ENCODE measurements at places on chromosomes 3 and 15.

- DNase-seq: peak; percentile 86
Observed at GRCh38 chr15:38699633-38700230, 135.1 kb upstream of the RASGRP1 start.

GRCh38 chr3:27900316-27900715, 178.2 kb upstream of the EOMES start:
- peak; percentile 65 for DNase-seq

DNA sequence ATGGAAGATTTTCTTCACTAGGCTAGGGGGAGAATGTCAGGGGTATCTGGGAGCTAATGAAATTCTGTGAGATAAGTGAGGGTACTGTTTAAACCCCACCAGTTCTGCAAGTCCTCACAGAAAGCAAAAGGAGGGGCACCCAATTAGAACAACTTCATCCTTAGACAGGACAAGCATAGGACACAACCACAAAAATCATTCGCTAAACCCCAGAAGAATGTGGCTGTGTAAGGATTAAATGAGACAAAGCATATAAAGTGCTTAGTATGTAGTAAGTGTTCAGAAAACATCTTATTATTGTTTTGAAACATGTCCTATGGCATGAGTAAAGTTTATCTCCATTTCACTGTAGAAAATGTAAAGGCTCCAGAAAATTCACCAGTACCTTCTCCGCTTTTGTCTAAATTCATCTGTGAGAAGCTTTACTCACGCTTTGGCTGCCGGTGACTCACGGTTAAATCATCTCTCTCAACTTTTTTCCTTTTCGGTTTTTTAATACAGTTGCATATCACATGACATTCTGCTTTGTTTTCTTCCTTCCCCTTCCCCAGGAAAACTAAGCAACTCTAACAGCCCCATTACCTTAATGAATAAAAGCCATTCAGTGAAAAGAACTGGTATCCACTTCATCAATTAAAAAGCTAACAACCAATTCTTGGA, 1.7 kb downstream of the CLRN1 start:
- no peak for DNase-seq

DNA sequence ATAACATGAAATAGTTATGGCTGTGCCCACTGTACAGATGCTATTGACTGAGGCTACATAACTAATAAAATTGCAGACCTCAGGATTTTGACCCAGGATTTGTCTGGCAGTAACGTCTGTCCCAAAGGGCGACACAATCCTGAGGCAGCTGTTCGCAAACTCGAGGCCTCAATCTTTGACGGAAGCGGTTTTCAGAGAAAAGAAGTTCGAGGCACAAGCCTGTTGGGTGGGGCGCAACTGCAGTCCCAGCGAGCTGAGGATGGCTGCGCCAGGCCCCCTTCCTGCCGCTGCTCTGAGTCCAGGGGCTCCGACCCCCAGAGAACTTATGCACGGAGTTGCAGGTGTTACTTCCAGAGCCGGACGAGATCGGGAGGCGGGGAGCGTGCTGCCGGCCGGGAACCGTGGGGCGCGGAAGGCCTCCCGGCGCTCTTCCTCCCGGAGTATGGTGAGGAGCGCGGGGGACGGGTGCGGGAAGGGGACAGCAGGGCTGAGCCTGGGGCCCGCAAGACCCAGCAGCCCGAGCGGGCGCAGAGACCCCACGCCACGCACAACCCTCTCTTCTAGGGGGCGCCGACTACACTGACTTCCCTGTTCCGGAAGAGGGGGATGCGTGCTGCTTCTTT, at the start of gene PARP15:
Gene PARP15, plus strand, starts transcription at position 242 of the 623 bp plus-strand sequence. Its CDS starts 18 bp downstream, at position 260.
- peak; percentile 61 for DNase-seq

DNA sequence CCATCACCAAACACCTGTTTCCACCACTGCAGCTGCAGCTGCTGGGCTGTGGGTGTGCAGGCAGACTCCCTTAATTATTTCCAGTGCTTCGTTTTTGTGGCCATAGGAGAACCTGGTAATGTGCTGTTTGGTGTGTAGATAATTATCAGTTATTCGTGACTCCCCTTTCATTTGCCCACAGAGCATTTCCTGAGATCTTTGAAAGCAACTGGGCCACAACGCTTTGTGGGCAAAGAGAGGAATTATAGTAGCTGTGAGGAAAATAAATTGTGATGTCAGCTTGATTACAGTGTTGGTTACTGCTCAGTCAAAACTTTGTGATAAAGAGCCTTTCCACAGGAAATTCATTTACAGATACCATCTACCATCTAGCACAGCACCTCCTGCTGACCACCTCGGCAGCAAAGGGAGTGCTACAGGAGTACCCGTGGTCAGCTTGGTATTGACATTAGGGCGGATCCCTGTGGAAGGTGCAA, 193.3 kb upstream of the SLCO3A1 start:
- DNase-seq: no peak

DNA sequence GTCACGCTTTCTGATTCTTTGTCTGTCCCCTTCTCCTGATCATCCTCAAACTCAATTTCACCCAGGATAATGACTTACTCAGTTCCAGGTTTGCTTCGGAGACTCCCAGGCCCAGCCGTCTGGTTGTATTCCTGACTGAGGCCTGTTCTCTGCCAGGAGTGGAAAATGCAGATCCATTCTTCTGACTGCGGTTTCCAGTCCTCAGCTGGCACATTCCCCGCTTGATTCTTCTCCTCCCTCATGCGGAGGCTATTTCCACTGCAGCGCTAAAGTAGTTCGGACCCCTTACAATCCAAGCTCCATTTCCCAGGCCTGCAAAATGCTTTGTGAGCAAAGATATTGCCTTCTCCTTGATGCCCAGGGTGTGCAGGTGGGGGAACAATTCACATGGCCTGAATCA, 47.2 kb upstream of the GALNT15 start:
- DNase-seq: no peak

DNA sequence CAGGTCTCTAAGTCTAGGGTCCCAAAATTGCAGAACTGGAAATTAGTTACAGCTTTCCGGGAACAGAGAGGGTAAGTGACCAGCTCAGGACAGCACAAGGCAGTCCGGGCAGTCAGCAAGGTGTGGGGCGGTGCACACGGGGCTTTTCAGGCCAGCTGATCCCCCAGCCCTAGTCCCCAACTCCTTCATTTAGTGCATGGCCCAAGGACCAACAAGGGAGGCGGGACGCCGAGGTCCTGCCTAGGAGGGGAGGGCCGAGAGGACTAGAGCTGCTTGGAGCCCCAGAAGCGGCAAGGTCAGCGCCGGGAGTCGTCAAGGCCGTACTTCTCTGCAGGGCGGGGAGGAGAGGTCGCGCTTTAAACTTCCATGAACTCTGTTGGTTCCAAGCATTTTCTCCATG, 2.0 kb upstream of the PDE8A start:
- DNase-seq: no peak

DNA sequence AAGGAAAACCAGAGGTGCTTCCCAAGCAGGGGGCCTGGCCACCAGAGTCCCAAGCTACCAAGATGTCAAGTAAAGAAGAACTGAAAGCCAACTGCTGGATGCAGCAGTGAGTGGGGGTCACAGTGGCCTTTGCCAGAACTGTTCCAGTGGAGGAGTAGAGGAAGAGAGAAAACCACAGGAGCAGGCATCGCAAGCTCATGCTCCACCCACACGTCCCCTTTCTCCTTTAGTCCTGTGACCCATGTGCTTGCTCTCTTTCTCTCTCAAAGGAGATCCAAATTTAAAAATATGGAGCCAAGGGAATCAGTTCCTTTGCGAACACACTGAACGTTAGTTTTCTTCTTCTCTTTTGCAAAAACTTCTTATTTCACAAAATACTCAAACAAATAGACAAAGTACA, 12.4 kb upstream of the ABHD2 start:
- no peak for DNase-seq

- DNase-seq: no peak
Observed at GRCh38 chr15:39589815-39590644, 9.2 kb downstream of the THBS1 start.

GRCh38 chr3:148214705-148215104, 483.0 kb upstream of the AGTR1 start:
- no peak for DNase-seq

GRCh38 chr15:77171221-77171967, 100.5 kb upstream of the TSPAN3 start:
- no peak for DNase-seq

DNA sequence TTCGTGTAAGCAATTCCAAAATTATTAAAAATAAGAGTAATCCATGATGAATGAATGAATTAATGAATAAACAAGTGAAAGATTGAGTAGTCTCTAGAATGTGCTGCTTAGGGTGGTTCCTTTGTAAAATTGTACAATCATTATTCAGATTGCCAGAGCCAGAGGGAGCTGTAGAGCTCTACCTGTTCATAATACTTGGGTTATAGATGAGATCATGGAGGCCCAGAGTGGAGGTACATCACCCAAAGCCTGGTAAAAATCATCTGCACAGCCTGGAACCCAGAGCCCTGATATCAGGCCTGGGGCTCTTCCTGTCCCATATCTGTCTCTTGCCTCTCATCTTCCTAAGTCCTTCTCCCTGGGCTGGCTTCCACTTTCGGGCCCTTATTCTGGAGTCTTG, 297.2 kb downstream of the RPLP1 start:
- peak; percentile 49 for DNase-seq

DNA sequence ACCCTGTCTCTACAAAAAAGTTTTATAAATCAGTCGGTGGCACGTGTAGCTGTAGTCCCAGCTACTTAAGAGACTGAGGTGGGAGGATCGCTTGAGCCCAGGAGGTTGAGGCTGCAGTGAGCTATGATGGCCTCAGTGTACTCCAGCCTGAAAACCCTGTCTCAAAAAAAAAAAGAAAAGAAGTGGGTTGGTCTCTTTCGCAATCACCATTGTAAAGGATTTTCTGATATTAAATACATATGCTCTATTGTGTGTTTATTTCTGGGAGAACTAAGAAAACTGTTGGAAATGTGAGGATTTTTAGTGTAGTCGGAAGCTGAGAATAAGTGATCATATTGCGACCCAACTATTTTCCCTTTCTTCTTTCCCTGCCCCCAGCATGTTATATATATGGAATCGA, 7.5 kb downstream of the ZNF710 start:
- DNase-seq: no peak

DNA sequence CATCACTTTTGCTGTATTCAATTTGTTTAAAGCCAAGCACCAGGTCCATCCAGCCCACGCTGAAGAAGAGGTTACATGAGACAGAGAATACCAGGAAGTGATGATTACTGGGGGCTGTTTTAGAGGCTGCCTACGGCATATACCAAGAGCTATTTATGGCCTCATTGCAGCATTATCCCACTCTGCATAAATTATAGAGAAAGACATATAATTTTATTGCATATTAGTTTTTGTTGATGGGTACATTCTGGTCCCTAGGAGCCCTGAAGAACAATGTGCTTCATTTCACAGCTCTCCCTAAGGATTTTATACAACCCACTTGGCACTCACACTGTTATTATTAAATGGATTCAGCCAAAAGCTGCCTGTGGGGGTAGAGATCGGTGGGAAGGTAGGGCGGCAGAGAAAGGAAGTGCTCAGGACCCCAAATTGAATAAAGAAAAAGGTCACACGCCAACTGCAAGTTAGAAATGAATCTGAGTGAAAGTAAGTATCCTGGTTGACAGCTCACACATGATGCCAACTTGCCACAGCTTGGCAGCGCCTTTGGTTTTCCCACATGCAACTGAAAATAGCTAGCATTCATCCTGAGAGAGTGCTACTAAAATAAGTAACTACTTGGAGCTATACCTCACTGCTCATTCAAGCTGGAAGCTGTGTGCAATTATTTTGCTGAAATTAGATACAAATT, 73.7 kb downstream of the CCNL1 start:
- no peak for DNase-seq

- peak; percentile 67 for DNase-seq
Observed at GRCh38 chr15:70259028-70259424, 161.3 kb upstream of the TLE3 start.

DNA sequence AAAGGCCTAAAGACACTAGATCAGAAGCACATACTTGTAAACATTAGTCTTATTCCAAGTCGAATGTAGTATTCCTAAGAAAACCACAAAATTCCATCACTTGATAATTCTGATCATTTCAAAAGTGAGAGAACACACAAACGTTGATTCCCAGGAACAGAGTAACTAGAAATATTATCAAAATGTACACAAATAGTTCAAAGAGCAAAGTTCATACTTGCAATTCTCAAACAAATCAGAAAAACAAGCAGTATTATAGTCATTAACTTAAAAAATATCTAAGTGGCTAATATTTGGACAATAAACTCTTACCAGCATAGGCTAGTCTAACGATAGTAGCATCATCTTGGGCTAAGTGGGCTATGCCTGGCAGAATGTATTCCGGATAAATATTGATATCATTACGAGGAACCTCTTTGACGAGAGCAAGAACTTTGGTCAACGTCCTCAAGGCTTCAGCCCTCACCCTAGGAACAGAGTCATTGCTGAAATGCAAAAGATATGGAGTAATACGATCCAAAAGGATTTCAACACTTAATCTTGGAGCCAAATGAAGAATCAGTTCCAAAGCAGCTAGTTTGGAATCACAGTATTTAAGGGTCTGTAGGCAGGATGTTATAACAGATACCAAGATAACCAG, 13.3 kb downstream of the PIK3R4 start:
- DNase-seq: no peak

- no peak for DNase-seq
Observed at GRCh38 chr3:28700728-28701127, 352.1 kb upstream of the AZI2 start.

DNA sequence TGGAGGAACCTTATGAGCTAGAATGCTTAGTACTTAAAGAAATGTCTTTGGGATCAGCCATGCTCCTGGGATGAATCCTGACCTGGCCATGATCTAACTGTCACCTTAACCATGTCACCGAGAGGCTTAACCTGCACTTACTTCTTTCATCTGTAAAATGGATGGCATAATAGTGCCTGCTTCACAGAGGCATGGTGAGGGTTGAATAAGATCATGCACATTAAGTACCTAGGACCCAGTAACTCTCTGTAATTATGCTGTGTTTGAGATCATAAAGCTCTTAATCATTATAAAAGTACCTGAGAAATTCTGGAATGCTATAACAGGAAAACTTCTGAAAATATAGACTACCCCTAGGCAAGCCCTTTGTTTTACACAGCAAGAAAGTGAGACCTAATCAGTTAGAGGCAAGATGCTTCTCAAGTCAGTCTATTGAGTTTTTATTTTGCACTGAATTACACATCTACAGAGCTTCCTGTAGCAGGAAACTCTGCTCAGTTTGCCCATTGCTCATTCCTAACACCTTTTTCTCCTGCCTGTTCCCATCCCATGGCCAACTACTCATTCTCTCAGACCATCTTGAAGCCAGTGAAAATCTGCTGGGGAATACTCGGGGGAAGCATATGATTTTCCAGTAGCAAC, 1015.5 kb upstream of the CFAP20DC start:
- no peak for DNase-seq

Measured in CD4-positive, alpha-beta T cell treated with Interleukin-2 at 100 ng/mL for 4 hours (primary cell).